ENCODE measurements at places on chromosomes 12 and 14. TPM values are rescaled to one million over a fixed set of nuclear protein-coding genes. Genes with fewer than 3 reads are reported as not detected.

LRP1-AS gene
- total RNA-seq = not detected

PMEL gene
- 8.8 TPM for total RNA-seq

BMP4 gene
- total RNA-seq = not detected

BBOF1 gene
- 6.1 TPM for total RNA-seq

BDKRB2 gene
- not detected for total RNA-seq

TCL1B gene
- total RNA-seq = not detected

KRT79 gene
- total RNA-seq = not detected

NUDT4 gene
- total RNA-seq = 12.1 TPM

NTF3 gene
- not detected for total RNA-seq

LRP10 gene
- total RNA-seq = 43.1 TPM

SNW1 gene
- total RNA-seq = 88.1 TPM

- no peak overlapping the region for H3K4me3 ChIP-seq
- H3K4me1 ChIP-seq = no peaks in the 10 kb centered on the region
- no peaks in the 10 kb centered on the region for H3K36me3 ChIP-seq
- DNase-seq = no peak
- no peak overlapping the region for H3K27ac ChIP-seq
- no peaks in the 10 kb centered on the region for H3K27me3 ChIP-seq
These were observed 3.1 kb upstream of the OR4N2 start for GRCh38 chr14:19800282-19801117.

GRCh38 chr12:127516467-127516866 lies 750.5 kb upstream of the TMEM132C start:
- no peak overlapping the region for H3K4me3 ChIP-seq
- no peaks in the 10 kb centered on the region for H3K4me1 ChIP-seq
- no peak for DNase-seq

DNA sequence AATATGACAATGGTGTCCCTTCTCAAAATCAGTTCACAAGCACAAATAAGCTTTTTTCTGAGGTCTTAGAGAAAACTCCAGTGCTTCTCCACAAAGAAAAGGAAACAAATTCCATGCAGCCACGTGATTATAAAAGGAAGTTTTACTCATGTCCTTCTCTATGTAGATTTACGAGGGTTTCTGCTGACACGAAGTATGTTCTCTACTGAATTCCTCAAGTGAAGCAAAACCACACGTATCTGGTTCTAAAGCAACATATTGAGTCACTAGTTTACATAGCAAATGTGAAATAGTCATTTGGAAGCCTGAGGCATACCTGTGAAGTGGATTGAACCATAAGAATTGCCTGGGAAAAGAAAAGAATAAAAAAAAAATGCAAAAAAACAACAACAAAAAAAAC lies 31.9 kb downstream of the BMP4 start:
- no peak for DNase-seq
- H3K36me3 ChIP-seq = no peaks in the 10 kb centered on the region
- no peaks in the 10 kb centered on the region for H3K27me3 ChIP-seq
- H3K4me3 ChIP-seq = no peak overlapping the region

DNA sequence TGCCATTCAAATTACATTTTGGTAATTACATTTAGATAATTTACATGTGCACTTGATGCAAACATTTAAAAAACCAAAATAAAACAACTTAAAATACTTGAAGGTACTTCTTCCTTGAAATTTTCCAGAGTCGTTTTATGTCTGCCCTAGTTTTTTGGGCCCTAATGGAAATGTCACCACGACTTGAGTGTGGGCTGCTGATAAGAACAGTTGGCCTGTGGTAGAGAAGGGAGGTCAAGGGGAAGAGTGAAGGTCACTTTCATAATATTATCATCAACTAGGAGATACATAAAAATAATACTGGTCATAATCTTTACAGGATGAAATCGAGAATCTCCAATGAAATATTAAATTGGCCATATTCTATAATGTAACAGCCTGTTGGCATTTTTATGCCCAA lies 23.1 kb downstream of the ZDHHC17 start:
- H3K27ac ChIP-seq = no peak overlapping the region
- no peaks in the 10 kb centered on the region for H3K36me3 ChIP-seq
- H3K4me3 ChIP-seq = no peak overlapping the region
- no peaks in the 10 kb centered on the region for H3K4me1 ChIP-seq

GRCh38 chr12:101891462-101891971 lies 14.1 kb downstream of the DRAM1 start:
- H3K4me3 ChIP-seq = no peak overlapping the region
- no peaks in the 10 kb centered on the region for H3K36me3 ChIP-seq
- no peak overlapping the region for H3K27ac ChIP-seq
- H3K27me3 ChIP-seq = no peaks in the 10 kb centered on the region
- no peaks in the 10 kb centered on the region for H3K4me1 ChIP-seq

- no peak for DNase-seq
- no peak overlapping the region for H3K4me3 ChIP-seq
- H3K4me1 ChIP-seq = 0 out of 2 replicates have a peak, but pooled peaks cover 3% of the 10 kb centered on the region
- H3K27me3 ChIP-seq = no peaks in the 10 kb centered on the region
These were observed 23.5 kb upstream of the CRIP2 start for GRCh38 chr14:105450864-105451720.

- no peak overlapping the region for H3K27ac ChIP-seq
- no peaks in the 10 kb centered on the region for H3K36me3 ChIP-seq
- no peaks in the 10 kb centered on the region for H3K27me3 ChIP-seq
- no peak for DNase-seq
These were observed 103.2 kb upstream of the BCL2L14 start for GRCh38 chr12:11967376-11968047.

GRCh38 chr12:51869931-51870330 lies 18.0 kb upstream of the ANKRD33 start:
- no peaks in the 10 kb centered on the region for H3K27me3 ChIP-seq
- DNase-seq = no peak
- H3K4me1 ChIP-seq = no peaks in the 10 kb centered on the region
- no peak overlapping the region for H3K27ac ChIP-seq
- no peaks in the 10 kb centered on the region for H3K36me3 ChIP-seq

DNA sequence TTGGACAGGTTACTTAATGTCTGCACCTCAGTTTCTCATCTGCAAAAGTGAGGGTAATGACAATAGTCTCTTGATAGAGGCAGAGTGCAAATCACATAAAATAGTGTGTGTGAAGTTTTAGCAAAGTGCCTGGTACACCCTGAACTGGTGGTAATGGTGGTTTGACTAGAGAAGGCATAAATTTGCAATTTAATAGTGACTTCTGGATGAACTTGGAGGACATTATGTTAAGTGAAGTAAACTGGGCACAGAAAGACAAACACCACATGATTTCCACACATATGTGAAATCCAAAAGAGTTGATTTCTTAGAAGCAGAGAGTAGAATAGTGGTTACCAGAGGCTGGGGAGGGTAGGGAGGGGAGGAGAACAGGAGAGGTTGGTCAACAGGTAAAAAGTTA lies 54.8 kb upstream of the FUT8 start:
- H3K4me3 ChIP-seq = no peak overlapping the region
- no peak overlapping the region for H3K27ac ChIP-seq
- H3K27me3 ChIP-seq = no peaks in the 10 kb centered on the region
- H3K4me1 ChIP-seq = peaks cover 21% of the 10 kb centered on the region
- H3K36me3 ChIP-seq = no peaks in the 10 kb centered on the region

GRCh38 chr14:61444215-61444768 lies 122.9 kb downstream of the PRKCH start:
- no peak overlapping the region for H3K4me3 ChIP-seq
- DNase-seq = no peak
- no peak overlapping the region for H3K27ac ChIP-seq
- no peaks in the 10 kb centered on the region for H3K36me3 ChIP-seq

- H3K4me3 ChIP-seq = peak within 1 kb of the TSS; percentile 92
- H3K36me3 ChIP-seq = peaks cover 22% of the 10 kb centered on the region
- no peaks in the 10 kb centered on the region for H3K27me3 ChIP-seq
- H3K4me1 ChIP-seq = peaks cover 61% of the 10 kb centered on the region
- DNase-seq = peak; percentile 90
- peak within 1 kb of the TSS; percentile 92 for H3K27ac ChIP-seq
These were observed at the start of gene TRAF3 for GRCh38 chr14:102776761-102777710. TSS of gene TRAF3 (plus strand) at chr14:102777449. CDS start at chr14:102870202, 92,753 bp downstream.

DNA sequence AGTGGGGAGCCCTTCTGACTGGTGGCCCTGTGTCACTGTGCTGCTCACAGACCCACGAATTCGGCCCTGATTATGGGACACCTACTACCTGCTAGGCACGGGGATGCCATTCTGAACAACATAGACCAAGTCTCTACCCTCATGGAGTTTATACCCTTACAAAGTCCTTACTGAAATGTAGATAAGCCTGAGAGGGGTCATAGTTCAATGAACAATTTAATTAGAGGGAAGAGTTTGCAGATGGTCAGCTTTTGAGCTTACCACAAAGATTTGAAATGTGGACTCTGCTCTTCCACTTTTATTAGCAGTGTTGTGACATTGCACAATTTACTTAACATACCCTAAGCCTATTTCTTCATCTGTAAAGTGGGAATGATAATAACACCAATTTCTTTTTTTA lies 161.1 kb downstream of the MYRFL start:
- no peak overlapping the region for H3K4me3 ChIP-seq
- no peaks in the 10 kb centered on the region for H3K36me3 ChIP-seq
- no peak overlapping the region for H3K27ac ChIP-seq

GRCh38 chr12:127429551-127430285 lies 837.3 kb upstream of the TMEM132C start:
- H3K27me3 ChIP-seq = no peaks in the 10 kb centered on the region
- H3K4me3 ChIP-seq = no peak overlapping the region
- DNase-seq = no peak
- H3K27ac ChIP-seq = no peak overlapping the region
- H3K4me1 ChIP-seq = no peaks in the 10 kb centered on the region

GRCh38 chr12:99334285-99335056 lies 313.1 kb upstream of the GARIN6 start:
- H3K27me3 ChIP-seq = no peaks in the 10 kb centered on the region
- H3K27ac ChIP-seq = no peak overlapping the region
- H3K4me1 ChIP-seq = peaks cover 29% of the 10 kb centered on the region
- no peak overlapping the region for H3K4me3 ChIP-seq
- no peaks in the 10 kb centered on the region for H3K36me3 ChIP-seq
- no peak for DNase-seq

GRCh38 chr12:53504004-53504920 lies 3.0 kb downstream of the NPFF start:
- H3K36me3 ChIP-seq = peaks cover 8% of the 10 kb centered on the region
- peaks cover 39% of the 10 kb centered on the region for H3K4me1 ChIP-seq

GRCh38 chr14:97164021-97164420 lies 366.8 kb downstream of the VRK1 start:
- no peak overlapping the region for H3K27ac ChIP-seq
- H3K4me3 ChIP-seq = no peak overlapping the region
- no peak for DNase-seq
- no peaks in the 10 kb centered on the region for H3K4me1 ChIP-seq
- H3K27me3 ChIP-seq = no peaks in the 10 kb centered on the region

DNA sequence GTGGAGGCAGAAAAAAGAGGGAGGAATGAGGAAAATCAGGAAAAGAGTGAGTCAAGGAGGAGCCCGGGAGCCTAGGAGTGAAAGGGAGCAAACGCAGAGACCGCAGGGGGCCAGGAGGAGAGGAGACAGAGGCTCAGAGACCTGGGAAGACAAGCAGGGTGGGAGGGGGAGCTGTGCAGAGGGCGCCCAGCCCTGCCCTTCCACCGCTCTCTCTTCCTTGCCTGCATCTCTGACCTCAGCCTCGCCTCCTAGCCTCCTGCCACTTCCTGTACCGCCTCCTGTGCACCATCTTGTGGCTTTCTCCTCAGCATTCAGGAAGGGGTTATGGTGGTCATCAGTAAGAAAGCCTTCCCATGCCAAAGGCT lies 1.3 kb downstream of the CLSTN3 start:
- DNase-seq = peak; percentile 56
- H3K27me3 ChIP-seq = no peaks in the 10 kb centered on the region
- H3K4me1 ChIP-seq = peaks cover 21% of the 10 kb centered on the region
- peak overlapping the region; percentile 74 for H3K4me3 ChIP-seq
- H3K27ac ChIP-seq = no peak overlapping the region

DNA sequence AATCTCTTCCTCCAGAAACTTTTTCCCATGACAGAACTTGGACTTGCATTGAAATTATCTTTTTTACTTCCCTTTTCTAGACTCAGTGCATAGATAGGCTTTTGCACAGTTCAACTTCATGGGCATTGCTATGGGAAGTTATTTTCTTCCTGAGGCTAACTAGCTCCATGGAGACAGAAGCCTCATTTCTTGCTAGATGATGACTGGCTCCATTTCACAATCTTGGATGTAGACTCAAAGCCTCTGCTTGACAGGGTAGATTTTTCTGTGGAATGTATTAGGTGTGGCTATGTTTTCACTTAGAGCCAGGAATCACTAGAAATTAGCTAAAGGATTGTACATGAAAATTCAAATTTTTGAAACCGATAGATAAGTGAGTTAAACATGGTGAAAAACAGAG lies 884.1 kb upstream of the MGAT4C start:
- H3K36me3 ChIP-seq = no peaks in the 10 kb centered on the region
- DNase-seq = no peak
- H3K4me1 ChIP-seq = no peaks in the 10 kb centered on the region
- H3K27me3 ChIP-seq = no peaks in the 10 kb centered on the region

DNA sequence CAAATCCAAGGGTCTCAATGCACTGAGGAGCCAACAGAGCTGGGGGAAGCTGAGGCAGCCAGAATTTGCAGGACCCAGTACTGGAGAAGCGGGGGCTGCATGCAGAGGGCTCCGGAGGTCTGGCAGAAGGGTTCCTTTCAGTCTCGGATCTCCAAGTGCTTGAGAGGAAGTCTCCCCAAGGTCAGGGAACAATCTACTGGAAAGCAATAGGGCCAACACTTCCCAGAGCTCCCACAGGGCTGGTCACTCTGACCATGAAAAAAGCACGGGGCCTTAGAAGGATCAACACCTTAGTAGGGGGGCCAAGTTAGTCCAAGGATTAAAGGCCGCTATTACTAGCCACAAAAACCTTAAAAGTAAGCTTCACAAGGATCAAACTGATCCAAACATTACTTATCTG lies 31.7 kb downstream of the SPPL3 start:
- H3K36me3 ChIP-seq = no peaks in the 10 kb centered on the region
- no peak overlapping the region for H3K4me3 ChIP-seq
- peaks cover 9% of the 10 kb centered on the region for H3K4me1 ChIP-seq
- no peak overlapping the region for H3K27ac ChIP-seq

- DNase-seq = no peak
- H3K4me1 ChIP-seq = peaks cover 21% of the 10 kb centered on the region
- H3K27me3 ChIP-seq = no peaks in the 10 kb centered on the region
- H3K27ac ChIP-seq = no peak overlapping the region
- peaks cover 49% of the 10 kb centered on the region for H3K36me3 ChIP-seq
- H3K4me3 ChIP-seq = peak overlapping the region; percentile 1
These were observed 2.4 kb downstream of the CEP83 start for GRCh38 chr12:94457311-94457710.

Measured in Karpas-422 (cell line).